ENCODE measurements at places on chromosomes 3 and 15.

DNA sequence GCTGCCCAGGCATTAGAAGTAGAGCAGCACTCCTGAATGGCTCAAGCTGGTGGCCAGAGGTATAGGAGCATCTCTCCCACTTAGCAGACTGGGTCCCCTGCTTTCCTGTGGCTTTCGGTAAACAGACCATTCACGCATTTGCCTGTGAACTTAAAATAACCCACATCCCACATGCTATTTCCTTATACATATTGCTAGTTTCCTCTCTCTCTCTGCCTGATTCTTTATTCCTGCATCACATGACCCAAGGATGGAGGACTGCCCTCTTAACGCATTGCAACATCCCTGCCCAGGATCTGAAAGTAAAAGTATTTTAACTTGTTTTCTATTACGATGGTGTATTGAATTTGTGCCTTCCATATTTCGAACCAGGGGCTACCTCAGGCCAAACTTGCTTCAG, 43.4 kb upstream of the NLGN1 start:
- no peak for DNase-seq

DNA sequence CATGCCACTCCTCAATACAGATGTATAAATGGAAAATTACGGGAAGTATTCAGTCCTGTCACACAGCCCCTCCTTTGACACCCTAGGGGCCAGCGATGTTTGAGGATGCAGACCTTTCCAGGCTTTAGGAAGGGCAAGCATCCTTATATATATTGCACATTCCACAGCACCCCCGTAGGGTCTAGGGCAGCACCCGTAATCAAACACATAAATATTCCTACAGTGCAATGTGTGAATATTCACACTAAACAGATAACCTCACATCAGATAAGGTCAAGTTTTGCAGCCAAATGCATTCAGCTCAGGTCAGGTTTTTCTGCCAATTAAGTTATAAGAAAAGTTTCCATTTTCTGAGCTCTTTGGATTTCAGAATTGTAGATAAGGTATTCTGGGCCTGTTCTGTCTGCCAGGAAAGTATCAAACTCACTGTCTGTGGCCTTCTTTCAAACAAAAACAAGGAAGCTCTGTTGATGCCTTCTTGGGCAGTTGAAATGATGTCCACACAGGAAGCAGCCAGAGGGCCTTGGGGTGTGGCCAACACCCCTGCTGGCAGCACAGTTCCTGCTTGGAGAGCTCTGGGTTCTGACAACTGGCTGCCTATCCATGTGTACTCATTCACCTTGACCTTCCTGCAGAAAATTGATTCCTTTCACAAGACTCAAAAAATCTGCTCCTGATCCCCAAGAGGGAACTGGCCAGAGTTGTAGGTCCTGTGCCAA, 427.0 kb downstream of the NTRK3 start:
- DNase-seq, result no peak

DNA sequence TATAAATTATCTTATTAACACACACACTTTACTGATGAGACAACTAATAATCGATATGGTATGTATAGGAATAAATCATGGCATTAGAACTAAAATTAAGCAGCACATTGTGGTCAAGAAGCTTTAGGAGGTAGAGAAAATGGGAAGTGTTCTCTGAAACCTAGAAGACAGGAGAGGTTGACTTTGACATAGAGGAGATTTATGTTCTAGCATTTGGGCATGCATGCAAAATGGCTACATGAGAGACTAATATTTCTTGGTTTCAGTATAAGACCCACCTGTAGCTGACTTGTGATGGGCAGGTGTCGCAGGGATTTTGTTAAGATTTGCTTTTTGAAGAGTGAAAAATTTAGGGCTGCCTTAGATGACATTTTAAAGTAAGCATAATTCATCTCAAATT, 209.7 kb upstream of the POU1F1 start:
- no peak for DNase-seq

DNA sequence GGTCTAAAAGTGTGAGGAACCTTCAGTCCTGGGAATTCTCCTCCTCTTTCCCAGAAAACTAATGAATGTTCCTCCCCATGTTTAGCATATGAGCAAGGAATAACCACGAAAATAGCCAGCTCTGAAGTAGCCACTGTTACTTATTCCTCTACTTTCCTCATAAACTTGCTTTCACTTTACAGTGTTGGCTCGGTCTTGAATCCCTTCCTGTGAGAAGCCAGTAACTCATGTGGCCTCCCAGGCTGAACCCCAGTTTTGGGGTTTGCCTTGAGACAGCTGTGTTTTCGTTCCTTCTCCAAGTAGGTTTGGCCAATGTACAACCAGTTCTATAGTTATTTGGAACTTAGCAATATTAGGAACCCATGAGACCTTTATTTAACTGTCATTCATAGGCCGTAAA, 195.0 kb downstream of the CNTN6 start:
- no peak for DNase-seq

GRCh38 chr15:70103880-70104626, 6.3 kb upstream of the TLE3 start:
- DNase-seq, result no peak

GRCh38 chr3:35965908-35966307, 326.6 kb downstream of the ARPP21 start:
- peak; percentile 2 for DNase-seq

- peak; percentile 35 for DNase-seq
Observed at GRCh38 chr3:121574449-121574848, 6.7 kb downstream of the ARGFX start.

DNA sequence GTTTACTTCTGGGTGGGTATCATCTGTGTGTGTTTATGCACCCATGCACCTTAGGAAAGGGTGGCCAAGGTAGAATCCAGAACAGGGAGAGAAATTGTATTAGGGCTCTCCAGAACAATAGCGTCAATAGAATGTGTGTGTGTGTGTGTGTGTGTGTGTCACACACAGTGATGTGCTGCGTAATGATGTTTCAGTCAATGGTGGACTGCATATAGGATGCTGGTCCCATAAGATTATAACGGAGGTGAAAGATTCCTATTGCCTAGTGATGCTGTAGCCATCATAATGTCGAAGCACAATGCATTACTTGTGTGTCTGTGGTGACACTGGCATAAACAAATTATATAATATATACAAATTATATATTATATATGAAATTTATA, 69.3 kb upstream of the PRR23C start:
- no peak for DNase-seq

- no peak for DNase-seq
Observed at GRCh38 chr15:64604319-64604718, 143.9 kb downstream of the ZNF609 start.

DNA sequence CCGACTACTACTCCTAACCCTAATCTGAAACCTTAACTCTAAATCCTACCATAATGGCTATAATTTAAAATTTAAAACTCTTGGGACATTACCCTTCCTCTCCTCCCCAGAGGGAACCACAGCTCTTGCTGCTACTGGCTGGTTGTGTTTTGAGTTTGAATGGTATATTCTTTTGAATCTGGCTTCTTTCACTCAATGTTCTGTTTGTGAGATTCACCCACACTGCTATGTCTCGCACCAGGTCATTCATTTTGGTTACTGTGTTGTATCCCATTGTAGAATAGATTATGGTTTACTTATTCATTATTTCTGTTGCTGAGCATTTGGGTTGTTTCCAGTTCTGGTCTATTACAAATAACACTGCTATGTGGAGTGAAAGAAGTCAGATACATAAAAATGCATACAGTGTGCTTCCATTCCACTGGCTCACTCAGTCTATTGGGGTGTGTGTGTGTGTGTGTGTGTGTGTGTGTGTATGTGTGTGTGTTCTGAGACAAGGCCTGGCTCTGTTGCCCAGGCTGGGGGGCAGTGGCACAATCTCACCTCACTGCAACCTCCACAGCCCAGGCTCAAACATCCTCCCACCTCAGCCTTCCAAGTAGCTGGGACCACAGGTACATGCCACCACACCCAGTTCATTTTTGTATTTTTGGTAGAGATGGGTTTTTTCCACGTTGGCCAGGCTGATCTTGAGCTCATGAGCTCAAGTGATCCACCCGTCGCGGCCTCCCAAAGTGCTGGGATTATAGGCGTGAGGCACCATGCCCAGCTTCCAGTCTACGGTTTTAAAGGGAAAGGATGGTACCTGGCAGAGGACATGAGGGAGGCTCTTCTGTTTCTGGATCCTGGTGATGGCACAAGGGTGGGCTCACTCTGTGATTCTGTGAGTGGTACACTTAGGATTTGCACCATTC, 19.2 kb upstream of the SYNM start:
- no peak for DNase-seq

DNA sequence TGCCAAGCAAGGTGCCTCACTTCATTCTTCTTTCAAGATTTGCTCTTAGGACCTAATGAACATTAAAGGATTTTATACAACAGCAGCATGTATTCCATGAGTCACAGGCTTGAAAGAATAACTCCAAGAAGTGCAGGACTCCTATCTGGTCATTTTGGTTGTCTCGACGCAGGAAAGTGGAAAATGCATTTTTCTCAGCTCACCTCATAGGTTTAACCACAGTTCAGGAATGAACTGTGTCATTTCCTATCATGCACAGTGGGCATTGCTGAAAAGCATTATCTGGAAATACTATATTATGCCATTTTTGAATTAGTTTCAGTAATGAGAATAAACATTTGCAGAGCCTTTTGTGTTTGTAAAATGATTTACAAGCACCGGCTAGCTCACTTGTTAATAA, 98.7 kb upstream of the BFSP2 start:
- peak; percentile 13 for DNase-seq

GRCh38 chr15:34439878-34440277, 2.3 kb upstream of the GOLGA8A start:
- DNase-seq, result no peak

DNA sequence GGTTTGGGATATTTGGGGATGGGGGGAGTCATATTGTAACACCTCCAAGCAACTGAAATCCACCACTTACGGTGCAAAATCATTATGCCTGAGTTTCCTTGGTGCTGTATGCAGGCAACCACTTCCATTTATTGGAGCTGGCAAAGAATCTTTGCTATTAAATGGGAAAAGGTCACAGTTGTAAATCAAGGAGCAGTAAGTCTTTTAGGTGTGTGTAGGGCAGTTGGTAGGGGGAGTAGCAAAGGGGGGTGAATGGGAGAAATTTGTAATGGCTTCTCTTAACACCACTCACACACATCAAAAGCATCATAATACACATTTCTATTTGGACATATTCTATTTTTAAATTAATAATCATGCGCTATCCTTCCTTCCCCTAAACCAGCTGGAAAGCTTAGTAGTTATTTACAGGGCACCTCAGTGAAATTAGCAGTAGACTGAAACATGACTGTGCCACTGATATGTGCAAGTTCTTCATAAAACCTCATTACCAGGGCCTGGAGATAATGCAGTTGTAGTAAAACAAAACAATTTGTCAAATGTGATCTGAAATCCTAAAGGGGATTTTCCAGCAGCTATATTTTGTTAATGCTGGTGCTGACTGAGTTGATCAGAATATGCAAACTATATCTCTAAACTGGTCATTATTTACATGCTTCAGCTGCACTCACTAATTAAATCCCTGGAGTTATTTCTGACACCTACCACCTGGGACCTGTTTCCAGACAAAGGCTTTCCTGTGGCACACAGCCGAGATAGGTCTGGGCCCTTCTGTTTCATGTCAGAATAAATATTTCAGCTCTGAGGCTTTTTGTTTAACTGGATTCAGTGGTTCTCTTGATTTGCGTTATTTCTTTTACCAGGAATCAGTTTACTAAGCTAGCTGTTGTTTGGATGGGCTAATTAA, 90.1 kb downstream of the B3GALNT1 start:
- no peak for DNase-seq

DNA sequence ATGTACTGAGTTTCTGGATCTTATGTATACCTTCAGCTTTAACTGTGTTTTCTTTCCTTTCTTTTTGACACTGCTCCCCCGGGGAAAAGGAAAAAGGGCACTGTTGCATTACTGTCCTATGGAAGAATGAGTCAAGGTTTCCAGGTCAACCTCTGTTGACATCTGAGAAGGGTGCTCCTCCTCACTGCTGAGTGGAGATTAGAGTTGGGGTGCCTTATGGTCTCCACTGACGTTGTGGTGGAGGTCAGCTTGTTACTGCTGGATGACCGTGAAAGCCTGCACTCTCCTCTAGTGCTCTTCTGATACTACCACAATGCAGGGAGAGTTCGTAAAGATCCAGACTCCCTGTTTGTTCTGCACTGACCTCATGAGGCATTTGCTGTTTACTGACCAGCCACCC, 252.1 kb upstream of the GRM7 start:
- no peak for DNase-seq

DNA sequence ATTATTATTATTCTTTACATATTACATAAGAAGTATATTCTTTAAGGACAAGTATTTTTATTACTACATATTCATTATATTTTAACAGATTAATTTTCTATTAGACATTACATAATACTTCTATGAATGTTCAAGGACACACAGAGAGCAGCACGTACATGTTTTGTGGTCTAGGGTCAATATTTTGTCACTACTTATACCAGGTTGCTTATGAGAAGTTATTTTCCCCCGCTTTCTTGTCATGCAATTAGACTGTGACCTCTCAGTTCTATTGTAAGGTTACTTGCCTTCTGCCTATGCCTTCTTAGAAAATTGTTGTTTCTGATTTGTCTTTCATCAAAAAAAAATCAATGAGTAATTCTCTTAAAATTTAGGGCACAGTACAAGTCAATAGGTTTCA, 21.5 kb downstream of the BCHE start:
- DNase-seq, result no peak

DNA sequence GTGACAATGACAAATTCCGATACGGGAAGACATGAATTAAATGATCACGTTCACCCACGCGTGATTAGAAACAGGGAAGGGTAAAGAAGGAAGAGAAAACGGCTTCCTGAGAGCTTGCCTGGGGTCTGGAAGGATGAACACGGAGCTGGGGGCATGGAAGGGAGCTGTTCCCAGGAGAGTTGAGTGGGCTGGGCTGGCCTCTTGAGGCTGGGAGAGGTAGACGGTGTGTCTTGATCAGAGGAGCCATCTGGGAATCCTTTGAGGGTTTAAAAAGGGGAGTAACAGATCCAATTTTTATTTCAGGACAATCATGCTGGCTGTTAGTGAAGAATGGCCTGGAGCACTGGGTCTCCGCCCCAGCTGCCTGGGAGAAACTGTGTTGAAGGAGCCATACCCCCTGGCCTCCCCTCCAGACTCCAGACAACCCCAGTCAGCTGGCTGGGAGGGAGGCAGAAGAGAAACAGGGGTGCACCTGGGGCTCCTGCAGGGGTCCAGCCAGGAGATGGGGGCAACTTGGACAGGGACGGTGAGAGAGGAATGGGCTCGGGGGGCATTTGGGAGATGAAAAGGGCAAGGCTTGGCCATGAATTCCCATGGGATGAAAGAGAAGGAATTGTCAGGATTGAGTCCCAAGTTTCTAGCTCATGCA, 53.6 kb upstream of the CGNL1 start:
- no peak for DNase-seq
